ENCODE measurements at places on chromosomes 2 and 18. TPM values are rescaled to one million over a fixed set of nuclear protein-coding genes. Genes with fewer than 3 reads are reported as not detected.

- no peak for DNase-seq
Observed at GRCh38 chr18:40326985-40327384, 1628.0 kb upstream of the PIK3C3 start.

UGT1A4 gene
- not detected for total RNA-seq

MSTN gene
- not detected for total RNA-seq

DNA sequence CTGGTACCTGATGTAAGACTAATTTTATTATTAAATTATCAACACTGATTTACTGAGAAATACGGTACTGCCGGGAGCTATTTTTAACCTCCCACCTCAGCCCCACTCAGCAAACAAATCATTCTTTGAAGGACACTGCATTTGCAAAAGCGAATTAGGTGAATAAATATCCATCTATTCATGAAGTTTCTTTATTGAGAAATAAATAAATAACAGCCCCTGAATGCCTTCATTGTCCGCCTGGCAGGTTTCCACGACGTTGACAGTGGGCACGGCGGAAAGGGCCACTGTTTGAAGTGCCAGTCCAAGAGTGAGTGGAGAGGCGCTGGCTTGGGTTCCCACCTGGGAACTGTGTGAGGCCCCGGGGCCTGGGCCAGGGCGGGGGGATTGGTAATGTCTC, 15.7 kb downstream of the C1QL2 start:
- DNase-seq, result no peak

ANKRD30B gene
- total RNA-seq, result not detected

EMILIN1 gene
- total RNA-seq, result 237 TPM

DNA sequence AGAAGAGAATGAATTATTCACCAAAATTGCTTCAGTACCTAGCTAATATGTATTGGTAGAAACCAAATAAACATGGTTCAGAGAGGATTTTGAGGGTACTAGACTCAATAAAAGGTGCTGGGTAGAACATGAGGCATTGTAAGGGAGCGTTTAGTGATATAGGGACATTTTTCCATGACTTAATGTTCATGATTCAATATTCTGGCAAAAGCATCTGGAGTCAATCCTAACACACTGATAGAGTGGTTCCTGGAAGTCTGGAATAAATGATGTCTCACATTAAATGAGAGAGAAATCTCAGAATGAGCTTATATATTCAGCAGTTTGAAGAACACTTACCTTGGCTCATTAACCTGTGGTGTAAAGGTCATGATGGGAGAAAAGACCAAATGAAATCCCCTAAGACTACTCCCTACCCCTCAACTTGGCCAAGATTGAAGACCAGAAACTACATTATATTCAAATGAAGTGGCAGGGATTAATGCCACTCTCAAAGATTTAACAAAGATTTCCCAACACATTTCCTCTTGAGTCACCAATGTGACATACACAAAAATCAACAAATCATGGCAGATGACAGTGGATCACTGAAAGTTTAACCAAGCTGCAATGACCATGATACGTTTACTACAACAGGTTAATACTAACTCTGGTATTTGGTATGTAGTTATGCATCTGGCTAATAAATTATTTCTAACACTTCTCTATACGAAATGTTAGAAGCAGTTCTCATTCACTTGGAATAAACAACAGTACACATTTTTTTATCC, 309.5 kb downstream of the SATB2 start:
- no peak for DNase-seq

CROCC2 gene
- 1.8 TPM for total RNA-seq

PCARE gene
- not detected for total RNA-seq

DNA sequence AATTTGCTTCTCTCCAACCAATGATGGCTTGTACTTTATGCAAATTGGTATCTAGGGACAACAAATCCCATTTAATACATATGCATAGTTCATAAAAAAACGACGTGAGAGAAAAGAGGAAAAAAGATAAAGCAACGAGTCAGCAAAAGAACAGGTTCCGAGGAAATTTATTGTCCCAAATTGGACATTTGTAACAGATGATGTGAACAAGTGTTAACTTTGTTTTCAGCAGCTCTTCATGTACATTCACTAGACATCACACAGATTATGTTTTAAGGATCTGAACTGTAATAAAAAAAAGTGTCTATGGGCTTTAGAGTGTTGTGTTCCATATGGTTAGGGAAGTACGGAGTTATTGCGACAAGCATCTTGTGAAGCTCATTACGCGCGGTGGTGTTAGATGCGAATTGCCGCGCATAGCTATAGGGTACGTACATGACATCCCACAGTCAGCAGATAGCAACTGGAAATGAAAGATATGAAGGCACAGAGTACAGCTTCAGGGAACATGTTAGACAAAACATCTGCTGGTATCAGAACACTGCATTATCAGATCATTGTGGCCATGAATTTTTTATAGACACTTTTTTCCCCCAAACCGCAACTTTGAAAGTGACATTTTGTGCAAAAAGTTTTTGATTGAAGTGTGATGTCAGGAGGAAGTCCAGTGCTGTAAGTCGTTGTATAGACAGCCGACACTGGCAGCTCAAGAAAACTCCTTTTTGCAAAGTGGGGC, 1073.1 kb upstream of the FANCL start:
- DNase-seq, result no peak

DNA sequence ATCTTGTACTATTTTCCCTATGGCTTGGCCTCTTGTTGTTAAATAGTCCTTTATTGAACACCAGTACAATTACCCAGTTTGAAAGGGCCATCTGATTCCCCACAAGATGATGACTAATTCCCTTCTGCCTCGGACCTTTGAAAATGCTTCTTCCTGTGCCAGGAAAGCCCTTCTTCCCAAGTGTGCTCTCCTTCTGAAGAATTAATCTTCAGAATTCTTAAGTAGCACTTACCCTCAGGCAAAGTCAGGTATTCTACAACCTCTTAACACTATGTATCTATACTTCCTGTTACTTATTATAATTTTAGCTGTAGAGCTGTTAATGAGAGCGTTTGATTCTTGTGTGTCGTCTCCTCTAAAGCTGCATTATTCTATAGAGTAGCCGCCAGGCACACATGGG, 28.6 kb upstream of the MEX3C start:
- no peak for DNase-seq

- no peak for DNase-seq
Observed at GRCh38 chr2:218478544-218478943, 59.6 kb downstream of the VIL1 start.

GRCh38 chr2:66317268-66317890, 117.5 kb upstream of the MEIS1 start:
- no peak for DNase-seq

GTF3C2 gene
- total RNA-seq, result 70.6 TPM

DNA sequence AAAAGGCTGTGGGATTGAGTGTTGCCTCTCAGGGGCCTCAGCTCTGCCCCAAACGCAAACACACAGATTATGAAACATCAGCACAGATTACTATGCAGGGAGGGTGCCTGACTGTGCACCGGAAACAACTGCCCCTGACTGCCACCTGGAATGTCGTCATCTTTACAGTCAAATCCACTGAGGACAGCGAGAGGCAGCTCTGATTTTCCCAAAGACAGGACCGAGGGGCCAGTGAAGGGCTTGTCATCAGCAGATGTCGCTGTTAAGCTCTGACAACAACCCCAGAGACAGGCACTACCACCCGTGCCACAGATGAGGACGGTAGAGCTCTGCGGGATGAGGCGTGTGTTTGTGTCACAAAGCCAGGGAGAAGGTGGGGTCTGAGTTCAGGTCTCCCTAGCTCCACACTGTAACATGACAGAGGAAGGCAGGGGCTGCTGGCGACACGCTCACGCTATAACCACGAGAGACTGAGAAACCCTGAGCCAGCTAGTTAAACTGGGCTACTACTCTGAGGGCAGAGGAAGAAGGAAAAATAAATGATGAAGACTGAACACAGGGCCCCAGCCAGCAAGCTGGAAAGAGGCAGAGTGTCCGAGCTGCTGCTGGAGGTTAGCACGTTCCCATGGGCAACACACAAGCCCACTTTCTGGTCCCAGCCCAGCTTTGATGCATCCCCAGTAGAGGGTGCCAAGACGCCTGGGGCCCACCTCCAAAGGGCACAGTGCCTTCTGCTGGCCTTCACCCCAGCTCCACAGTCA, 47.0 kb downstream of the PARD6G start:
- no peak for DNase-seq

DNA sequence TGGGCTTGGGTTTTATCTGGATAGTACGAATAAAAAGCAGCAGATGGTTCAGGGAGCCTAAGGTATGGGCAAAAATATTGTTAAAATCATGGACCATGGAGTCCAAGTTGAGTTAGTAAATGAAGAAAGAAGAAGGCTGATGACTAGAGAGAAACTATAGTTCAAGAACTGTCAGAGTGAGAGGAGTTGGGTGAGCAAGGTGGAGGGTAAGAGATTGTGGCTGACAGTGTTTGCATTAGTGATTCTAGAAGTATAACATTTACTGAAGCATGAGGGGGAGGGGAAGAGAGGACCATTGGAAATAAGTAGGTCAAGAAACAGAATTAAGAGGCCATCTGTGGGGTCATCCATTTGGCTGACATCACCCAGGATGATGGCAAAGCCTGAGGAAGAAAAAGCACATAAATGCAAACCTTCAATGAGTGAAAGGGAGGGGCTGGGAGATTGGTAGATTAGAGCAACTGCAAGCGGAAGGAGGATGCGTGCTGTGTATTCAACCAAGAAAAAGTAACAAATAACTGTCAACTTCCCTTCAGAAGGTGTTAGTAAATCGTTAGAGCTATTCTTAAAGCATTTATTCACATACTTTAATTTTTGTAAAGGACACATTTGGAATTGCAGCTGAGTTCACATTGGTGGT, 392.8 kb downstream of the TSN start:
- DNase-seq, result no peak

GPR45 gene
- not detected for total RNA-seq

- DNase-seq, result no peak
Observed at GRCh38 chr2:38461470-38461869, 84.4 kb upstream of the ATL2 start.

Measured in uterus (tissue), 4 donors.